ENCODE measurements at places on chromosomes 11 and 22. TPM values are rescaled to one million over a fixed set of nuclear protein-coding genes. Genes with fewer than 3 reads are reported as not detected.

DNA sequence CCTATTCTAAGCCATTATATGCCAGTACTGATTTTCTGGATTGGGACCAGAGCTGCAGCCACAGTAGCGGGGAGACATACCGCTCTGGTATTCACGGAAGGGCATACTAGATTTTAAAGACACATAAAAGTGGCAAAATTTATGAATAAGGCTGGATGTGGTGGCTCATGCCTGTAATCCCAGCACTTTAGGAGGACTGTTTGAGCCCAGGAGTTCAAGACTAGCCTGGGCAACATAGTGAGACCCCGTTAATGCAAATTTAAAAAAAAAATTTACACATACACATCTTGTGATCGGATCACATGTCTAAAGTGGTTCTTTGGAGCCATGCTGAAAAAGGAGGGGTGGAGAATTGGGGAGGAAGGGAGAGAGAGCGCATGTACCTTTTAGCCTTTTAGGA is 9.0 kb downstream of the RPL27A start:
- DNase-seq, result no peak

GRCh38 chr11:69825037-69825834 is 6.0 kb upstream of the FGF3 start:
- DNase-seq, result no peak

DNA sequence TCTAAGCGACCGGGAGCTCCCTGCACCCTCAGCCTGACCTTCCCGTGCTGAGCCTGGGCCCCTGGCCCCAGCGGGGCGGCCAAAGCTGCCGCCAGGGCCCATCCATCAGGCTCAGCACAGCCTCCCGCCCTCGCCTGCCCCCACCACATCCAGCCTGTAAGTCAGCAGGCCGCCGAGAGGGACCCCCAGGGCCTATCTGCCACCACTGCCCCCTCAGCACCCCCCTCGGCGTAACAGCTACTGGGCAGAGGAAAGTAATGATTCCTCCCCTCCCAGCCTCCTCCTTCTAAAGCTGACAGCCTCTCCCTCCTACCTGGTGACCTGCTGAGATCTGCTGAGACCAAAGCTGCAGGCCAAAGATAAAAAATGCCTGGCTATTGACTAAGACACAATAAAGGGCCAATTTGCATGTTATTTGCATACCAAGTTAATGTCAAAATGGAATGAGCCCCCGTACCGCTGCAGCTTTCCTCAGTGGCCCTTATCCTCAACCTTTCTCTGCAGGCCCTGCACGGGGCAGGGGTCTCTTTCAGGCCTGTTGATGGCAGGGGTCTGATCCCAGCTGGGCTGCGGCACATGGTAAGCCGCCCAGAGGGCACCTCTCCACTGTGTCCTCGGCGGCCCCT is 51.6 kb downstream of the RPUSD4 start:
- DNase-seq, result no peak

GRCh38 chr11:78228467-78228866 is 39.7 kb downstream of the USP35 start:
- peak; percentile 81 for DNase-seq

CTSW gene
- total RNA-seq, result 0.22 TPM

C11orf91 gene
- not detected for total RNA-seq

XNDC1N gene
- total RNA-seq, result 5.7 TPM

FIBIN gene
- total RNA-seq, result not detected

DNA sequence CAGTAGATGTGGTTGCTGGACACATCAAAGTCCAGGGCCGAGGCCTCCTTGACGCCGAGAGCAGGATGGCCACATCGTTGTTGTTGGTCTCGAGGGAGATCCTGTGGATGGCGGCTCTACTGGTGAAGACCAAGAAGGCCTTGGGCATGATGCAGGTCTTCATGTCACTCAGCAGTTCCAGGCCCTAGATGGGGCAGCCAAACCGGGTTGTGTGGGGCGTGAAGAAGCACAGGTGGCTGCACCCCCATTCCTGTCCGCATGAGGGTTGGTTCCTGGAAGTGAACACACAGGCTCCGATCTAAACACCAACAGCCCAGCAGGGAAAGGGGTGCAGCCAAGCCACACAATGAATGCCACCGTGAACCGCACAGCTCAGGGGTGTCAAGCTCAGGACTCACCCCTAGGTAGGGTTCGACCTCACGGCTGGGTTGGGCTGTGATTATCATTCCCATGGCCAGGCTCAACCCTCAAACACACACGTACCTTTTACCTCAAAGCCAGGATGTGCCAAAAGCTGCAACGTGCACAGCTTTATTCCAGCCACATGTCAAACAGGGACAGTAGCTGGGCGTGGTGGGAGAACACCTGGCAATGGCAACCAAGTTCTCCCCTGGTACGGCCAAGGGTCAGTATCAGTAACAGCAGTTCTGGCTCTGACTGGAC is 132.3 kb downstream of the CRYBB2 start:
- DNase-seq, result no peak

RFPL1 gene
- total RNA-seq, result not detected

DNA sequence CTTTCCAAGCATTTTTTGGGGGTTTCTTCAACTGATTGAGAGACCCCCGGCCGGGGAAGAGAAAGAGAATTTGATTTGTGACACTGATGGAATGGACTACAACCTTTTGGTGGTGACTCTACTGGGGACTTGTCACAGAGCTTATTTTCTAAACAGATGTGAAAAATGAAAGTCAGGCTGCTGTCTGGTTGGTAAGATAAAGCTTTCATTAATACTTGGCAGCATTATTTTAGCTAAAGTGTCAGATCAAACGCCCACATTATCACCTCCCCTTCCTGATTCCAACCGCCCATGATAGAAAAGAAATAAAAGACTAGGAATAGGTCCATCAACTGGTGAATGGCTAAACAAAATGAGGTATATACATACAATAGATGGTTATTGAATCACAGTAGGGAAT is 45.6 kb upstream of the EHF start:
- DNase-seq, result no peak

OR52W1 gene
- total RNA-seq, result not detected

- no peak for DNase-seq
Observed at GRCh38 chr11:130212431-130212961, 52.9 kb downstream of the ST14 start.

DNA sequence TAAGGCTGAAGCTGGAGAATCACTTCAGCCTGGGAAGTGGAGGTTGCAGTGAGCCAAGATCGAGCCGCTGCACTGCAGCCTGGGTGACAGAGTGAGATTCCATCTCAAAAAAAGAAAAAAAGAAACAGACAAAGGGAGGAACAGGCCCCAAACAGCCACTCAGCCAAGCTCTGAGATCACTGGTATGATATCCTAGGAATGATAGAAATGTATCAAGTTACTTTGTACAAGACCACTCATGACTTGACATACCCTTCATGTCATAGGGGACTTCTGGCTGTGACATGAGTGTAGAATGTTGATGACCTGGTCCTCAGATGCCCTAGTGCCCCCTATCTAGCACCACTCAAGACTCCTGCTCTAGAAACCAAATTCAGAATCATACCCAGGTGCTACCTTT is 216.5 kb downstream of the NAV2 start:
- DNase-seq, result no peak

Measured in lung microvascular endothelial cell (primary cell).